ENCODE measurements at places on chromosomes 12 and 14. TPM values are rescaled to one million over a fixed set of nuclear protein-coding genes. Genes with fewer than 3 reads are reported as not detected.
A peak's percentile ranks its signal among the peaks of the same experiment; 100 is the strongest.

GRCh38 chr12:19572920-19573558, 133.7 kb downstream of the AEBP2 start:
- DNase-seq: no peak

GRCh38 chr14:54053386-54053745, 96.7 kb upstream of the BMP4 start:
- DNase-seq: no peak

DNA sequence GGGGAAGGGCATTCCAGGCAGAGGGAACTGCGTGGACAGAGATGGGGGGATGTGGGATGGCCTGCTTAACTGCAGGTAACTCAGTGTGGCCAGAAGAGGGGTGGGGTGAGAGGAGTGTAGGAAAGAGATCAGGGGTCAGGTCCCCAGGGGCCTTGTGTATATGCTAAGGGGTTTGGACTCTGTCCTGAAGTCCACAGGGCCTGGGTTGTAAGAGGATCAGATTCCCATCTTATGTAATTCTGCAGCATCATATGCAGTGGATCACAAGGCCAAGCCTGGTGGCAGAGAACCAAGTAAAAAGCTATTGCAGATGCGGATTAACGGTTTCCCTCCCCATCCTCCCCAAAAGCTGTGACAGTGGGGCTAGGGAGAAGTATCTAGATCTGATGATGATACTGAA, 8.7 kb downstream of the TCTN1 start:
- no peak for DNase-seq

DNA sequence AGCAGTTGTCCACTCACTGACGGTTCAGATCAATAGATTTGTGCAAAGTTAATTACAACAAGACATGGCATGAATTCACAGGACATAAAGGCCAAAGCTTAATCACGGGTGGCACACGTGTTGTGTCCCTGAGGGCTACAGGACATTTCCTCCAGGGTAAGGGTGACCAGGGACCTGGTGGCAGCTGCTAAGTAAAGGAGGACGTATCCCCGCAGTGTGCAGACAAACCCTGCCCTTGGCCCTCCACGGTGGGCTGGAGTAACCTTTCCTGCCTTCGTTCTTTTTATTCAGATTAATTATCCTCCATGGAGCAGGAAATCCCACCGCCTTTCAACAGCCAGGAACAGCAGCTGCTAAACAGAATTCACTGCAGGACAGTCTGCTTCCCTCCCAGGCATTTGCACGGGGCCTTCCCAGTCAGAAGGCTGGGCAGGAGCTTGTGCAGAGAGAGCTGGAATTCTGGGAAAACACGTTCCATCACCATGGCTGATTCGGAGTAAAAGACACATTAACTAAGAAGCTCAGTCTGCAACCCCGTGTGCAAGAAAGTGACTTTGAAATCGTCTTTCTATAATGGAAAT, 289.9 kb upstream of the SFSWAP start:
- no peak for DNase-seq

- DNase-seq: no peak
These were observed 5.0 kb downstream of the CDCA4 start for GRCh38 chr14:105015905-105016304.

DNA sequence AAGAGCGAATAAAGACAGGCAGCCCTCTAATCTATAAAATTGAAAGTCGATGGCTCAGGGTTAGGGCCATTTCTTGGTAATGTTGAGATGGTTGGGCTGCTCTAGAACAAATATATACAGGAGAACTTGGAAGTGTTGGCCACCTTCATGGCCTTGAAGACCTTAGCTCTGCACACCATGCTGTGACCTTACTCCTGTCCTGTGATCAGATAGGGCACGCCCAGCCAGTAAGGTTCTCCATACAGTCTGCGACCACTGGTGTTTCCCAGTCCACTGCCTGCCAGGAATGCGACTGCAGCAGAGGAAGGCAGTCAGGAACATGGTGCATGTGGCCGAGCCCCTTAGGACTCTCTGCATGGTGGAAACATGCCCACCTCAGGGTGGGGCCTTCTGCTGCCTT, 73.2 kb upstream of the PSMA6 start:
- DNase-seq: no peak

- no peak for DNase-seq
These were observed 7.2 kb upstream of the CCDC197 start for GRCh38 chr14:93989939-93990338.

DNA sequence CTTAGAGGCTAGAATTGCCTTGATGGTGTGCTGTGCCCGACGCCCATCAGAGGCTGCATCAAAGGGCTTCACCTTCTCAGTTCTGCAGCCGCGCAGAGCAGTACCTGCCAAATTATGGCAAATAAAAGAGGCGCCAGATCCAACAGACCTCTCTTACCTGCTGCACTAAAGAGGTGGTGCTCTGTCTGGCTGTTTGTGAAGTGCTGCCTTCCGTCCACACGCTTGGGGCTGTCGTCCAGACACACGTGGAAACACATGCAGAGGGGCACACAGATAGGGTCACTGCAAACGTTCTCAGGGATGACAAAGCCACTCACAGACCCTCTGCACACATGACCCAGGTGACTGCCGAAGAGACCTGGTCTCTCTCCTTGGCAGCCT, 617.5 kb downstream of the VRK1 start:
- no peak for DNase-seq

DNA sequence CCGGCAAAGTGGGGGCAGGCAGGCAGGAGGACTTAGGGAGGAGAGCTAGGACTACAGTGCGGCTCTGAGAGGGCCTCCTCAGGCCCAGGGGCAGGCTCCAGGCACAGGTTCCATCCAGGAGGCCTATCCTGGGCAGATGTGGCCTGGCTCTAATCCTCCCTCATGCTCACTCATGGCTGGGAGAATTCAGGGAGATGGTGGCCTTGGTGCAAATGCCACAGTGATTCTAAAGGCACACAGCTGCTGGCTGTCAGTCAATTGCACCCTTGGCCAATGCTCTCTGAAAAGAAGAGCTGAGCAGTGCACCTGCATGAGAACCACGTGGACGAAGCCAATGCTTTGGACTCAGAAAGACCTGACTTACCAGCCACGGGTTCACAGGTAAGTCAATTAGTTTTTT, 89.6 kb downstream of the C12orf75 start:
- no peak for DNase-seq

GRCh38 chr12:22812531-22812930, 187.6 kb downstream of the ETNK1 start:
- no peak for DNase-seq

DNA sequence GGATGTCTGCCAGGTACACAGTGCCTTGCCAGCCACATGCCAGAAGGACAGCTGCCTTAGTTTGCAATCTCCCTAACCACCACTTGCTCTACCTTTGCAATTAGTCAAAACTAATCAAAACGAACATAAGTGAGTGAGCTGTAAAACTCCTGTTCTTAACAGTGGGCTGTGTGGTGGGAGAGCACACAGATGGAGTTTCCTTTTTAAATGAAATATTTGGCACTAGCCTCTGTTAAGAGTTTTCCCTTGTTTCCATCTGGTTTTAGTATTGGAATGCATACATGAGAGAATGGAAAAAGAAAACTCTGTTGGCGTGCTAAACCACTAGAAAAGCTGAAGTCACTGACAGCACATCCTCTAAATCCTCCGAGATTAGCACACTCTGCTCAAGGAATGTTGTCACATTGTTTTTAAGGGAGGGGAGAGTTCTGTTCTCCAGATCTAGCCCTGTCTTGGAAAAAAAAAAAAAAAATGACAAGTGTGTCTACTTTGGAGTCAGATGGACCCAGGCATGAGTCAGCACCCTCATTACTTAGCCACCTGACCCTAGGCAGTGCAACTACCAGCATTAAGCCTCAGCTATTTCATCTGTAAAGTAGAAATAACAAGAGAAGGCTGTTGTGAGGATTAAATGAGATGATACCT, 83.9 kb downstream of the STXBP6 start:
- peak; percentile 10 for DNase-seq

Gene EPYC
- total RNA-seq: not detected

Gene GPR137C
- 0.39 TPM for total RNA-seq
